ENCODE measurements at places on chromosomes 16 and 17.

- DNase-seq, result no peak
Observed at GRCh38 chr17:66313995-66314659, 11.7 kb downstream of the PRKCA start.

- DNase-seq, result no peak
Observed at GRCh38 chr17:6867849-6868248, 36.3 kb upstream of the TEKT1 start.

- no peak for DNase-seq
Observed at GRCh38 chr16:2500430-2500917, 13.3 kb upstream of the ATP6V0C start.

DNA sequence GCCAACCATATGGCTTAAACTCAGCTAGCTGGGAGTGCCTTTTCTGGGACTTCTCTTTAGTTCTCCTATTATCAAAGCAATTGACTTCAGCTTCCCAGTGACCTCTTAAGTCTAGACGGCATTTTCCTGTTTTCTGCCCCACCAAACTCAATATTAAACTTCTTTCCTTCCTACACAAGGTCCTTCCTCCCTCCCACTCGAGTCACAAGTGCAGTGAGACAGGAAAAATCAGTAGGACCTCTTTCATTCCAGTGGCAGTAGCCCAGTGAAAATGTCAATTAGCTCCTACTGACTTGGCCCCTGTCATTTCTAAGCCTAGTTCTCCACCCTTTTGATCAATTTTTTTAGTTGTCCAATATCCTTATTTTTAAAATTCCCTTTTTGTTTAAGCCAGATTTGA is 9.6 kb upstream of the NACA2 start:
- DNase-seq, result no peak

GRCh38 chr17:15269780-15270089 is 4.6 kb upstream of the PMP22 start:
- no peak for DNase-seq

- no peak for DNase-seq
Observed at GRCh38 chr17:27810211-27810901, 10.0 kb upstream of the NOS2 start.

DNA sequence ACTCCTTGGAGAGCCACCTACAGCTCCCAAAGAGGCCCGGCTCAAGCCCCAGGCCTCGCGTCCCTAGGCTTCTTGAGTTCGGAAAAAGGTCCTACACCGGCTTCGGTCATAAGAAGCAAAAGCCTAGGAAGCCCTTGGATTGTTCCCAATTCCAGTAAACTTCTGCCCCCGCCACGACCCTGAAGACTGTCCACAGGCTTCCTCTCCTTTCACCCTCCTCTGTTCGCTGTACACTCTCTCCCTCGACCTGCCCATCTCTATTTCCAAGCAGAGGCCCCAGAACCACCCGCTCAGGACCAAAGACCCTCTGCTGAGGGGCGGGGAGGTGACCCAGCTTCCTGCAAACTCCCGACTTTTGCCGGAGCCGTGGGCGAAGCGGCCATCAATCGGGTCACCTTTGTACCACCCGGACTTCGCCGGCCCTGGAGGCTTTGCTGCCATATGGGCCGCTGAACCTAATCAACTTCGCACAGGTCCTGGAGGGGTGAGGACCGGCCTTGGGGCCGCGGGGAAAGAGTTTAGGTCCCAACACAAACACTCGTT is 2.7 kb downstream of the HOXB2 start:
- DNase-seq, result no peak

GRCh38 chr16:69860233-69861231 is 90.6 kb upstream of the CLEC18A start:
- DNase-seq, result no peak

Measured in dorsolateral prefrontal cortex (tissue), 122 donors.